Left renal cortex interstitium (tissue), 4 donors: ENCODE measurements at places on chromosomes 11 and 22.

- no peak for DNase-seq
Observed at GRCh38 chr11:121649798-121650197, 197.0 kb upstream of the SORL1-AS1 start.

GRCh38 chr11:74412321-74412720 lies 14.1 kb upstream of the PGM2L1 start:
- DNase-seq: no peak

GRCh38 chr11:30261821-30262220 lies 31.0 kb downstream of the FSHB start:
- no peak for DNase-seq

GRCh38 chr11:1305063-1305495 lies 4.4 kb downstream of the TOLLIP start:
- DNase-seq: no peak

DNA sequence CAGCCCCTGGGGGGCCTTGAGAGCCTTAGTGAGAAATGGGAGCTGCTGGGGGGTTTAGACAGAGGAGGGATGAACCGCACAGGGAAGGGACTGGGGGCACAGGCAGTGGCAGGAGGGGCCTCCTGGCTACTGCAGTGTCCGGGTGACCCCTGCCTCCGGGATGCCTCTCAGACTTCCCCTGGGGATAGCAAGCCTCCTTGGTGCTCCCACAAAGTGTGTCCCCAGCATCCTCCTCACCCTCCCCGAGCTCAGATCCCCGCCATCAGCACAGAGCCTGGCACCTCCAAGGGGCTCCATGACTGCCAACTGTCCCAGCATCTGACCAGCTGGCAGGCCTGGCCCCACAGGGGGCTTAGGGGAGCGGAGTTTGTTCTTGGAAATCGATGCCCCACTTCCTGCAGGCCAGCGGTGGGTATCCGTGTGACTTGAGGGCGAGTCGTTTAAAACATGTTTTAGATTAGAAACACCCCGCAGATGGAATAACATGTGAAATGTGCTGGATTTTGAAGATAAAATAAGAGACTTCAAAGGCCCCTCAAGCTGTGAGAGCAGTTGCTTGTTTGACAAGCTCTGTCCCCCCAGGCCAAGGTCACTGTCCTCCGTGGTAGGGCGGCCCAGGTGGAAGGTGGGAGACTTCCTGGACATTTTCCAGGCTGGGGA lies 13.5 kb upstream of the FLRT1 start:
- no peak for DNase-seq

DNA sequence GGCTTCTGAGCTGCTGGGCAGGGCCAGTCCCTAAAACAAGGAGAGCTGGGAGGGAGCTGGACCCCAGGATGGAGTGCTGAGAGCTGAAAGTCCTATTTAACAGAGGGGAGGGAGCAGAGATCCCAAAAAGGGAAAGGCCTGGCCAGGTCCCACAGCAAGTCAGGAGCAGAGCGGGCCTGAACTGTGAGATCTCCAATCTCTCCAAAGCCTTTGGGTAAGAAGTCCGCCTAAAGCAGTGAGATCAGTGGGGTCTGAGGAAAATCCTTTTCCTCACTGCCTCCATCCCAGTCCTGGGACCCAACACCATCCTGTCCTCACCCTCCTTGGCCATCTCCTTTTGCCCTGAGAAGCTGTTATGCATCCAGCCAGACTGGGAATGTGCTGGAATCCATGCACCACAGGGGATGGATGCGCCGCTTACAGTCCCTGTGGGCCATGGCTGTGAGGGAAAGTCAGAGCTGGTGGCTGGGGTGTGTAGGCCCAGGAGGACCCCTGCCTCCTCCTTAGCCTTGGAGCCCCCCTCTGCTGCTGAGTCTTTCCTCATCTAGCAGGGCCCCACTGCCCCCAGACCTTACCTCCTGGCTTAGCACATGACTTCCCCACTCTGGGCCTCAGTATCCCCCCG lies 8.6 kb downstream of the LRRC75B start:
- no peak for DNase-seq

GRCh38 chr22:22576989-22577427 lies 17.9 kb upstream of the PRAME start:
- DNase-seq: no peak

DNA sequence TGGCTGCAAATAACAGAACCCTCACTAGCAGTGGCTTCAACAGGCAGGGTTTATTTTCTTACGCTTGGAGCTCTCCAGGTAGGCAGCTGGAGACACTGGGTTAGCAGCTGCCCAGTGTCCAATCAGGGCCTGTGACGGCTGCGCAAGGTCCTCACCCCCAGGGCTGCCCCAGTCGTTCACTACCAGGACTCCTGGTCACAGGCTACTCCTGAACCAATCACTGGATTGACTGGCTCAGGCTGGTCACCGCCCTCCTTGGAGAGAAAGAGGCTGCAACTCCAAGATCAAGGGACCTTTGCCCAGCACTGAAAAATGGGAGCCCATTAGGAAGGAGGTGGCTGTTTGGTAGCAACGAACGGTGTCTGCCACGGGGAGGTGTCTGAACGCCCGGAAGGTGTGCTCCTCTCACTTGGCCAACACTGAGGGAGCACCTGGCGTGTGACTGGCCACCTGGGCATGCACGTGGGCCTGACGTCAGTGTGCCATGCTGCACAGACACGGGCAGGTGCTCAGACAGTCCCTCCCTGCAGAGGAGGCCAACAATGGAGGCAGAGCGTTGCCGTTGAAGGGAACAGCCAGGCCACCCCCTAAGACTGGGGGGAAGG lies 5.1 kb downstream of the ARSA start:
- DNase-seq: no peak

DNA sequence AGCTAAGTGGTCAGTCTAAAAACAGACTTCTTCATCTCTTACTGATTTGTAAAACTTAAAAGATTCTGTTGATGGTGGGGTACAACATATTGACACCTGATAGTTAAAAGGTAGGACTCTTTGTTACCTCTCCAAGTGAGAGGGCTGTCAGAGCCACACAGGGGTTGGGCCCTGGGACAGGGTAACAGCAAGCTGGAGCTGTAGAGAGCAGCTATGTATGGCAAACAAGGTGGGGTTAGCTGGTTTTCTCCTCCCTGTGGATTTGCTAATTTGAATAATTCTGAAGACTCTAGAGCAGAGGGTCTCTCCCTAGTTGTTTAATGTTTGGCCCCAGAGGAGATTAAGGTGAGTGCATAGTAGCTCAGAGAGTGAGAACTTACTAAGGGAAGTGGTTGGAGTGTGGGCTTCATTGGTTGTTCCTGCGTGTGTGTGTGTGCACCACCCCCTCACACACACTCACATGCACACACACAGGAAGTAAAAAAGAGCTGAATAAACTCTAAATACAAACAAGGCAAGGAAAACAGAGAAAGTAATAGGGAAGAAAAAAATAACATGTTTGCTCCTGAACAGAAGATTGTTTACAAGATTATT lies 9.2 kb upstream of the GAS2 start:
- no peak for DNase-seq
